ENCODE measurements at places on chromosomes 1 and 21.

- DNase-seq = no peak
Observed at GRCh38 chr1:209260136-209260535, 323.4 kb upstream of the CAMK1G start.

DNA sequence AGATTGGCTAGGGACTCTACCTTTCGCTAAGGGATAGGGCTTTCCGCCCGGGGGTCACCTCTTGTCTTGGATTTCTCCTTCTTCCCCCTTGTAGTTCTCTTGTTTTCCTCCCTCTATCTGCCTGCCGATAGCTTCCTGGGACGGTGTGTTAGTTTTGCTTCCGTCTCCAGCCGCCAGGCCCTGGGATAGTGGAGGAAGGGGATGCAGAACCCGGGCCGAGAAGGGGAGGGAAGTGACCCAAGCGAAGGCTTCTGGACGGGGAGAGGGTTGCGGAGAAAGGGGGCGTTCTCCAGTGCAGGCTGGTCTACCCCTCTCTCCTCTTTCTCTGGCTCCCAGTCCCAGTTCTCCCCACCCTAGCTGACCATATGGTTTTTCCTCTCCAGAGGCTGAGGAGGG lies 871 bp downstream of the TUFT1 start:
- DNase-seq = no peak

DNA sequence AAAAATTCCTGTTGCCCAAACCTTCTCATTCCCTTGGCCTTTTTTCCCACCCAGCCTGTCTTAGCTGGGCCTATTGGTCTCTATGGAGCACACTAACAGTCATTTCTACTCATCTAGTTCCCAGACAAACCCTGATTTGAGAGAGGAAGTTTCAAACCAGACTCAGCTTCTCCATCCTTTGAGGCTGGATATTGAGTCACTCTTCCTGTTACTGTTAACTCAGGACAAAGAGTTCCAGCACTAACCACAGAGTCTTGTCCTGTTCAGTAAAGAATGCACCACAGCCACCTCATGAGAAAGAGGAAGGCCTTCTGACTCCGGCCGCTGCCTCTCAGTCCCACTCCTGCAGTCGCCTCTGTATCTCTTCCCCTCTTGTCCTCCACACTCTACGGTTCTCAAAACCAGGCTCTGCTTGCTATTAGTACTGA lies 137.8 kb downstream of the PTPRC start:
- DNase-seq = no peak

- DNase-seq = no peak
Observed at GRCh38 chr1:200415227-200415626, 5.4 kb upstream of the ZNF281 start.

- no peak for DNase-seq
Observed at GRCh38 chr1:72109916-72110315, 172.4 kb downstream of the NEGR1 start.

DNA sequence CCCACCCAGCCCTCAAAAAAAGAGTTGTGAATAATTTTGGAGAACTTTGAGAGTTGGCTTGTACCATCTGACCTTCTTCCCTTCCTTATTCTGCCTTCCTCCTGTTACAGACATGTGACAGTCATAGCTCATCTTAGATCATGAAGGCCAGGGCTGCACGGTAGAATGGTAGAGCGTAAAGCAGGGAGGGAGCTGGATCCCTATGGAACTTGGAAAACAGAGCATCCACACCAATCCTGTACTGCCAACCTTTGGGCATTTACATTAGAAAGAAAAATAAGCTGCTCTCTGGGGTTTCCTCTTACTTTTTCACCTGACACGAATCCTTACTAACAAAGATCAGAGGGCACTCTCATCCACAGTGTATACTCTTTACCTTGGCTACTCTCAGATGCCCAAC lies 121.5 kb downstream of the GPR52 start:
- DNase-seq = no peak

GRCh38 chr1:97006044-97006661 lies 284.6 kb downstream of the PTBP2 start:
- DNase-seq = no peak

DNA sequence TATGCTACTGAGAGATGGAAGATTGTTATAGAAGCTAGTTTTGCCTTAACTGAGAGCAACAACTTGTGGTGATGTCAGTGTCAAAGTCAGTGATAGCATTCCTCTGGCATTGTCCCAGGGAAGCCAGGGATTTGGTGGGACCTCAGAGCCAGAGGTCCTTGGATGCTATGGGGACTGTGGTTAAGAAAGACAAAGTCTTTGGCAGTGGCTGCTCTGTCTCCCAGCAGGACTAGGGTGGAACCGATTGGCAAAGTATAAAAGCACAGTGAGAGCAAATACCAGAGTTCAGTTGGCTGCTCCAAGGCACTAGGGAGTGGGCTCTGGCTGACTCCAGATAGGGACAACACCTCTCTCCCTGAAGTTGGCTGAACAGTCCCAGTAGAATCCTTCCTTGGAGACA lies 104.8 kb downstream of the GDAP2 start:
- DNase-seq = no peak

GRCh38 chr1:89023026-89023425 lies 360 bp upstream of the GBP3 start:
- no peak for DNase-seq

- no peak for DNase-seq
Observed at GRCh38 chr1:218646288-218646687, 301.2 kb downstream of the TGFB2 start.

DNA sequence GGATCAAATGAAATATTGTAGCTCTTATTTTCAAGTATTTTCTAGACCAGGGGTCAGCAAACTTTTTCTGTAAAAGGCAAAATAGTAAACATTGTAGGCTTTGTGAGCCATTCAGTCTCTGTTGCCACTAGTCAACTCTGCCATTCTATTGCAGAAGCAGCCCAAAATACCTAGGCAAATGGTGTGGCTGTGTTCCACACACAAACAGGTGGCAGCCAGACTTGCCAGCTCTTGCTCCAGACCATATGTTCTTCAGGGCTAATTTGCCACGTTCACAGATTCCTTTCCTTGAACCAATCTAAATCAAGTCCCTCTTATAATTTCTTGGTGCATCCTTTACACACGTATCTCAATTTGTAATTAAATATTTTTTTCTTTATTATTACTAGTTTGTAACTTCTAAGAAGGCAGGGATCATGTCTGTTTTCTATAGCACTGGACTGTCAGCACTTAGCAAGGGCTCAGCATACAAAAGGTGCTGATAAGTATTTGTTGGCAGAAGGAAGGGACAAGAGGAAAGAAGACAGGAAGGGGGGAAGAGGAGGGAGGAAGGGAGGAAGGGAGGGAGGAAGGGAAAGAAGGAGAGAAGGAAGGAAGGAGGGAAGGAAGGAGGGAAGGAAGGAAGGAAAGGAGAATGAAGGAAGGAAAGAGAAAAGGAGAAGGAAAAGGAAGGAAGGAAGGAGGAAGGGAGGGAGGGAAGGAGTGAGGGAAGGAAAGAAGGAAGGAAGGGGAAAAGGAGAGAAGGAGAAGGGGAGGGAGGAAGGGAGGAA lies 106.5 kb upstream of the EDEM3 start:
- DNase-seq = no peak
